ENCODE measurements at places on chromosomes 3 and 15. TPM values are rescaled to one million over a fixed set of nuclear protein-coding genes. Genes with fewer than 3 reads are reported as not detected.

The GHSR gene
- total RNA-seq, result not detected

The KCNAB1 gene
- 0.10 TPM for total RNA-seq

The TICRR gene
- 5.1 TPM for total RNA-seq

The CMTM8 gene
- 2.5 TPM for total RNA-seq

The LDHAL6B gene
- total RNA-seq, result not detected

The CHRNA5 gene
- total RNA-seq, result 39.4 TPM

The PLA2G4E gene
- total RNA-seq, result not detected

The CKMT1A gene
- total RNA-seq, result 1.1 TPM

The SIN3A gene
- 24.4 TPM for total RNA-seq

The LEO1 gene
- 24.2 TPM for total RNA-seq

The IL12A gene
- total RNA-seq, result 2.1 TPM

The GOLGA6A gene
- not detected for total RNA-seq

The SEMA3G gene
- 0.29 TPM for total RNA-seq

The ACKR4 gene
- total RNA-seq, result not detected

The DOCK3 gene
- total RNA-seq, result 0.02 TPM

The PLSCR2 gene
- total RNA-seq, result not detected

The TMEM44 gene
- 8.4 TPM for total RNA-seq

The SERPINI2 gene
- 0.12 TPM for total RNA-seq

The C3orf20 gene
- total RNA-seq, result not detected

The SLCO2A1 gene
- total RNA-seq, result 0.02 TPM

The CCDC54 gene
- not detected for total RNA-seq

The RASL12 gene
- 0.04 TPM for total RNA-seq

The SLC35A5 gene
- 40.4 TPM for total RNA-seq

The COL8A1 gene
- total RNA-seq, result 24.3 TPM

The SMCO1 gene
- total RNA-seq, result not detected

The ALPK3 gene
- 0.15 TPM for total RNA-seq

The ADAMTS9 gene
- total RNA-seq, result 4.4 TPM

The IQCF5 gene
- not detected for total RNA-seq

The LTK gene
- total RNA-seq, result 0.21 TPM

The EFCAB12 gene
- total RNA-seq, result 0.06 TPM

The EAF2 gene
- total RNA-seq, result 4.3 TPM

The GDPGP1 gene
- 3.1 TPM for total RNA-seq

The TPRA1 gene
- 42.7 TPM for total RNA-seq

The ATP11B gene
- 45.3 TPM for total RNA-seq

The PCLAF gene
- total RNA-seq, result 274 TPM

The PPM1L gene
- total RNA-seq, result 1.6 TPM

The PATL2 gene
- total RNA-seq, result 0.12 TPM

The SPG21 gene
- 63.9 TPM for total RNA-seq

Data from H4 (cell line).